ENCODE measurements at places on chromosomes 5 and 9. TPM values are rescaled to one million over a fixed set of nuclear protein-coding genes. Genes with fewer than 3 reads are reported as not detected.

DNA sequence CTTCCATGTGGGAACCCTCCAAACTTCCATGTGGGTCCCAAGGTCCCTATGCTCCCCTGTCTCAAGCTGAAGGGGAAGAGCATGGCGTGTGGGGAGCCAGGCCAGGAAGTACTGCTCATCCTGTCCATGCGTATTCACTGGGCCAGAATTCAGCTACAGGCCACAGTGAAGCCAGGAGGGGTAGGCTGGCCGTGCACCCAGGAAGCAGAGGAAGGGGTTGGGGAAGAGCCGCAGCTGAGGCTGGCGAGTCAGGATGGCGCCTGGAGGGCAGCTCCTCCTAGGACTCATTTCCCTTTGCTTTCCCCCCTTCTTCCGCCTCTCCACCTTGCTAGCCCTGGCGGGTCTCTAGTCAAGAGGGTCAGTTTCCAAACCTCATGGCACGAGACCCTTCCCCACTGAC lies 57.4 kb downstream of the ROPN1L start:
- no peak for DNase-seq

DNA sequence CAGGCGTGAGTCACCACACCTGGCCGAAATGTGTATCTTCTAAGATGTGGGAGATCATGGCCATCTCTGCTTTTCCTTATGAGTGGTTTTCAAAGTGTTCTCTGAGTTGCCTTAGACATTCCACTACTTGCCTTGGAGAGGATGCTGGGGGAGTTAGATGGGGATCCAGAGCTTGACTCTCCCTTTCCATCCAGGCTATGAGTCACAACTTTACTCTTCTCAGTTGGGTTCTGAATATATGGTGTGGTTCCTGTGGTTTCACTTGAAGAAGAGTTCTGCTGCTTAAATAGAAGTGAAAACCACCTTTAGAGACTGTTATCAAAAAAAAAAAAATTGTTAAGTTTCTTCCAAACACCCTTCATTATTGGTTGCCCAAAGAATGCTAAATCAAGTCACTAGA lies 217.6 kb downstream of the ZNF608 start:
- no peak for DNase-seq

GRCh38 chr9:17116400-17116837 lies 18.4 kb upstream of the CNTLN start:
- no peak for DNase-seq

GNA14 gene
- not detected for total RNA-seq

SH3GL2 gene
- total RNA-seq, result not detected
